IMR-90 (cell line): ENCODE measurements at places on chromosomes 2 and 18.
A peak's percentile ranks its signal among the peaks of the same experiment; 100 is the strongest.

DNA sequence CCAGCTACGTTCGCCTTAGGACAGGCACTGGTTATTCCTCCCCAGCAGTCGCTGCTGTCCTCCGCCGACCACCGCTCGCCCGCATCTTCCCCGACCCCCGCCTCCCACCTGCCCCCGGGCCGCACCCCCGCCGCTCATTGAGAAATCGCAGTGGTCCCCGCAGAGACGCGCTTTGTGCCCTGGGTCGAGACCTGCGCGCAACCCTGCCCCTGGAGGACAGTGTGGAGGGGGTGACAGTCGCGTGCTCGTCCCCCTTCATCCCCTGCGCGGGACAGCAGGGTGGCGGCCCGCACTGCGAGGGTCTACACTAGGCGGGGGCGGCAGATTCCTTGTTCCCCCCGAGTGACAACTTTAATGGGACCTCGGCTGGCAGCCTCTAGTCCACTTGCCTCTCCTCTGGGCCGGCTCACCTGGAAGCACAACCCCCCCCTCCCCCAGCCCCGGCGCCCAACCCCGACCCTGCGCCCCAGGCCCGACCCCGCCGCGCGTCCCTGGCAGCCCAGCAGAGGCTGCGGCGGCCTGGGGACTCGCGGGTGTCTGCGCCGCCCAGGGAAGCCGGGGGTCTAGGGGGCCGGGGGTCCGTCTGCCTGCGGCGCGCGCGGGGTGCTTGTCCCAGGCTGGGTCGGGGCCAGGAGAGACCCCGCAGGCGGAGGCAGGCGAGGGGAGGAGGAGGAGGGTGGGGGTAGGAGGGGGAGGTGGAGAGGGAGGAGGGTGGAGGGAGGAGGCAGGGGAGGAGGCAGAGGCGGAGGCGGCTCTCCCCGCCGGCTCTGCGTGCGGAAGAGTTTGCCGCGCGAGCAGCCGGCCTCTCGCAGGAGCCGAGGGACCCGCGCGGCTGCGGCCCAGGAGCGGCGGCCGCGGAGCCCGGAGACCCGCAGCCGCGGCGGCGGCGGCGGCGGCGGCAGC is at the start of gene NPAS2:
TSS of gene NPAS2 (plus strand) at position 770 of the 903 bp plus-strand sequence. CDS start 84,616 bp downstream, outside the sequence.
- DNase-seq = peak; percentile 46

DNA sequence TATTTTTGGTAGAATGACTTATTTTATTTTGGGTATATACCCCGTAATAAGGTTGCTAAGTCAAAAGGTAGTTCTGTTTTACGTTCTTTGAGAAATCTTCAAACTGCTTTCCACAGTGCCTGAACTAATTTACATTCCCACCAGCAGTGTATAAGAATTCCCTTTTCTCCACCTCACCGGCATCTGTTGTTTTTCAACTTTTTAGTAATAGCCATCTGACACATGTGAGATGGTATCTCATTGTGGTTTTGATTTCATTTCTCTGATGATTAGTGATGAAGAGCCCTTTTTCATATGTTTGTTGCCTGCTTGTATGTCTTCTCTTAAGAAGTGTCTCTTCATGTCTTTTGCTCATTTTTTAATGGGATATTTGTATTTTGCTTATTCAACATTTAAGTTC is 215.2 kb upstream of the TFPI start:
- DNase-seq = no peak

DNA sequence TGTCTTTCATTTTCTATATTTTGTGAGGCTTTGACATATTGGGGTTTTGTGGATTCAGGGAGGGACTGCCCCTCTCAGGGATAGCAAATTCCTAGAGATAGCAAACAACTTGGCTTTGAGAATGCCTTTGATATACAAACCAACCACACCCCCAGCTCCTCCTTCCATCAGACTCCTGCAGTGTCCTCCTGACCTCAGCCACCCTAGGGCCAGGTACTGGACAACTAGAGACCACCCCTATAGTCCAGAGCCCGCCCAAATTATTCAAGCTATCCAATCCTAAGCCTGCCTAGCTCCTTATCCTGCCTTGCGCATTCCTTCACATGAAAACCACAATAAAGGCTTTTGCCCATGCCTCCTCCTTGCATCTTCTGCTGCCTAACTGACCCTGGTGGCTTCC is 22.9 kb upstream of the STAM2 start:
- no peak for DNase-seq

DNA sequence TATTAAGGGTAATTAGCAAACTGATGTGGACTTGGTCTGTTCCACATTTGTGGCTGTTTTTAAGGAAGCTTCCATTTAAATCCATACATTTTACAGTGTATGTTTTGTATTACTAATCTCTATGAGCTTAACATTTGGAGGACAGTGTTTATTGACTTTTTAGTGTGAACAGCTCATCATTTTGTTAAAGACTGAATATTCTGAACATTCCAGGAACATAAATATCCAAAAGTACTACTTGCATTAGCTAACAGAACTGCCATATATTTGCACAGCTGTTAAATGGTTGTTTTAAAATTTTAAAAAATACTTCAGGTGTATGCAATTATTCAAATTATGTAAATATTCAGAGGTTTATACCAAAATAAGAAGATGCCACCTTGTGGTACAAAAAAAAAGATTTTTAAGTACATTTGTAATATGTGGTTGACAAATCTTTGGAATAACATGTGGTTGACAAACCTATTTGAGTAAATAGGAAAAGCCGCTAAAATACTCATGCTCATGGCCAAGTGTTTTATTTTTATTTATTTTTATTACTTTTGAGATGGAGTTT is 439.7 kb upstream of the FANCL start:
- no peak for DNase-seq

DNA sequence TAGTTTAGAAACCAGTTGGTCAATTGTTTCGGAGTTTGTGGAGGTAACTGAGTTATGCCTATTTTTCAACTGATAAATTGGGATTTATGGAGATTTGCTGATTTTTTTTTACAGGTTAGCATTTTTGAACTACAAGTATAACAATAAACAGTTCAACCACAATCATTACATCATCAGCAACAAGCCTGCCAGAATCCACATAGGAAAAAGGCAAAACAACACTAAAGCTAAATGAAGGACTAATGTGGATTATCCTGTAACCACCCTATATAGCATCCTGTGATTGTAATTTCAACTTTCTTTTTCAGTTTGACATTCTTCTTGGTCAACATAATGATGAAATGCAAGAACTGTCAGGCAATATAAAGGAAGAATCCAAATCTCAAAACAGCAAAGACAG is 76.5 kb downstream of the CCDC102B start:
- DNase-seq = peak; percentile 41

DNA sequence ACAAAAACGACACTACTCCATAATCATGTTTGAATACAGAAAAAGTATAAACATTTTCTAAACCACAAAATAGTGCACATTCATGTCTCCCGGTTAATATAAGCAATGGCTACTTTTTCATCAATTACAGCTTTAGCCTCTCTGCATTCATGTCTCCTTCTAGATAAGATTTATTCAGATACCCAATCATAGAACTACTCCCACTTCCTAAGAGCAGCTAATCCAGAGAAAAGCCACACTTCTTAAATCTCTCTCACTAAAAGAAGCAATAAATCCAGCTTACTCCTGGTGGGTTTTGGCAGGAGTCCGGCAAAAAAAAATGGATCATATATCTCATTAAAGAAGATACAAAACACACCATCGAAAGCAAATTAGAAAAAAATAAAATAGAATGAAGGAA is 20.1 kb downstream of the DSEL start:
- DNase-seq = peak; percentile 18

DNA sequence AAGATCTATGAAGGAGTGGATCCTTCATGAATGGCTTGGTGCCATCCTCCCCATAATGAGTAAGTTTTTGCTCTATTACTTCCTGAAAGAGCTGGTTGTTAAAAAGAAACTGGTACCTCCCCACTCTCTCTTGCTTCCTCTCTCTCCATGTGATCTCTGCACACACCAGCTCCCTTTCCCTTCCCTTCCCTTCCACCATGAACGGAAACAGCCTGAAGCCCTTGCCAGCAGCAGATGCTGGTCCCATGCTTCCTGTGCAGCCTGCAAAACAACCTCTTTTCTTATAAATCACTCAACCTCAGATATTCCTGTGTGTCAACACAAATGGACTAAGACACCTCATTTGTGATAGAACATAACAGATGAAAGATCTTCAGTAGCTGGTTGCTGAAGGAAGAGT is 303.5 kb upstream of the ACVR2A start:
- DNase-seq = no peak

GRCh38 chr18:11760498-11761167 is 71.6 kb downstream of the GNAL start:
- DNase-seq = no peak

GRCh38 chr2:113390124-113390849 is 47.2 kb upstream of the ZNG1B start:
- DNase-seq = peak; percentile 79

DNA sequence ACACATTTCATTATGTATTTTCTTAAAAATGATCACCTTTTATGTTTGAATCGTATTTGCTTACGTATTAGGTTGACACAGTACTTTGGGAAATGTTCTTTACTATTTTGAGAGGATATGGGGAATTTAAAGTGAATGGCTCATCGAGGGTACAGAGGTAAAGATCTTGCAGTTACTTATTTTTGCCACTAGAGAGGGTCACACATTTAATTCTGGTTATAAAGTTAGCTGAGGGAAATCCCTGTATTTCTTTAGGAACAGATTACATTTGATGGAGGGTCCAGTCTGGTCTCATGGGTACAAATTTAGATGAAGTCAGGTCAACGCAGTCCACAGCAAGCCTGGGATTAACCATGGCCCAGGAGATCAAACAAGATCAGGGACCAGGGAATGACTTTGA is 24.5 kb downstream of the DYNC2LI1 start:
- no peak for DNase-seq
